Hematopoietic multipotent progenitor cell treated with erythropoietin and hydrocortisone succinate and interleukin-3 and kit ligand, for 8 days (in vitro differentiated cells): ENCODE measurements at places on chromosomes 11 and 22.

DNA sequence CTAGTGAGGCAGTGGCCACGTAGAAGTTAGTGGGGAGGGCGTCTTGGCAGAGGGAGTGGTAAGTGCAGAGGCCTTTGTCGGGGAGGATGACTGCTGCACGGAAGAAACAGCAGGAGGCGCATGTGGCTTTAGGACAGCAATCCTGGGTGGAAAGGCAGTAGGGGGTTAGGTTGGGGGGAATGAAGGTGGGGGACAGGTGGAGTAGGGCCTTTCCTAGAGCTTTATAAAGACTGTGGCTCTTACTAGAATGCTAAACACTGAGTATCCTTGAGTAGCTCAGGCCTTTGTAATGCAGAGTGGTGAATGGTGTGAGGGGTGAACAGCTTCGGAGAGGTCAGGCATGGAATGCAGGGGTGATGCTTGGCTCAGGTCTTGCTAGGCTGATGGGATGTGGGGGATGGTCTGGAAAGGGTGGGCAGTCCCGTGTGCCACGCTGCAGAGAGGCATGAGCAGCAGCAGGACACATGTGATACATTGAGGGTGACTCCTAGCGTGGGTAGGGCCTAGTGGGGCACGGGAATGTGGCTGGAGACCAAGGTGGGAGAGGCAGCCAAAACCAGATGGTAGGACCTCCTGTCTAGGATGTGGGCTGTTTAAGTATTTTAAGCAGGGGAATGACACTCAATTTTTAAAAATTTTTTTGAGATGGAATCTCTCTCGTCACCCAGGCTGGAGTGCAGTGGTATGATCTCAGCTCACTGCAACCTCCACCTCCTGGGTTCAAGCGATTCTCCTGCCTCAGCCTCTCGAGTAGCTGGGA, 19.2 kb downstream of the AP2A2 start:
- peak; percentile 22 for DNase-seq

- DNase-seq, result no peak
These were observed 133.3 kb upstream of the ANO3 start for GRCh38 chr11:26198532-26199096.

GRCh38 chr22:28351476-28351875, 328.2 kb downstream of the TTC28 start:
- DNase-seq, result no peak

GRCh38 chr11:76667271-76667818, 3.2 kb downstream of the LRRC32 start:
- DNase-seq, result no peak

DNA sequence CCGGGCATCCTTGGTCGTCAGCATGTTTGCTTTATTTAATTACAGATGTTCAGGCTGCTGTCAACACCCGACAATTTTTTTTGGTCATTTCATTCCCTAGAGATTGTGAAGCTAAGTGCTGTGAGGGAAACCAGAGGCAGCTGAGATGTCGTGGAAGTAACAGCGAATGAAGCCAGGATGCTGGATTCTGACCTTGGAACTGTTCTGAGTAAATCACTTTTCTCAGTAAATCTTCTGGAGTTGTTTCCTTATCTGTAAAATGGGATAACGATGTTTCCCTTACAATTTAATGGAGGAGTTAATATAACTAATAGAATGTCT, 390 bp upstream of the CKAP5 start:
- DNase-seq, result no peak

DNA sequence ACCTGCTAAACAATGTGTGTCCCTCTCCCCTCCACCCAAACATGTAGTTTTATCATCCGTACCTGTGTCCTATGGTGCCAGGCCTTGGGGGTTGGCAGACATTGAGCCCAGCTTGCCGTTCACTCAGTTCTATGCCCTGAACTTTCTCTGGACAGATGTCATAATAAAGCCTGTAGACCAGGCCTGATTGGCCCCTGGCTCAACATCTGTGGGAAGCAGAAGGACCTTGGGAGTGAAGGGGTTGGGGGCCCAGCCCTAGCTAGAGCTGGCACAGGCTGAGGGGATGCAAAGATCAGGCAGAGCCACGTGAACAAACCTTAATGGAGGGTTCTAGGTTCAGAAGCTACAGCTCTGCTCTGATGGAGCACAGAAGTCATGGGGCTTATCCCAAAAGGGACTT, 600.6 kb downstream of the BUD13 start:
- DNase-seq, result no peak

- DNase-seq, result no peak
These were observed 76.4 kb downstream of the KCNQ1 start for GRCh38 chr11:2521081-2521732.
